ENCODE measurements at places on chromosomes 5 and 9.

GRCh38 chr5:132387640-132388117, 18.2 kb downstream of the SLC22A5 start:
- peak; percentile 94 for DNase-seq

DNA sequence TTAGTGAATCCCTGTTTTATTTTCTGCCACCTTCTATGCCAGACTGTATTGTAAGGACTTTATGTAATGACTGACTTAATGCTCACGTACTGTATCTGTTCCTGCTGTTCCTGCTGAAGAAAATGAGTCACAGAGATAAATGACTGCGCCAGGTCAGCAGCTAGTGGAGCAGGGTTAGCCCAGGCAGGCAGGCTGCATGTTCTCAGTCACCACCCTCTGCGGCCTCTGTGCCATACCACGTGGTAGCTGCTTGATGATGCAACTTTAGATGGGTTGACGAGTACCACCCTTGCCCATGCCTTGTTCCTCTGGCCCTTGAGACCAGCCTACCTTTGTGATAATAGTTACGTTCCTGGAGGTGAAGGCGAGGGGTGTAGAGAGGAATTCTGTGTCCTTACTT, 161.9 kb downstream of the TRIO start:
- no peak for DNase-seq

GRCh38 chr9:78030553-78031443, 813 bp downstream of the GNAQ start:
- DNase-seq: no peak

GRCh38 chr5:180629831-180630382, 19.5 kb downstream of the FLT4 start:
- no peak for DNase-seq

DNA sequence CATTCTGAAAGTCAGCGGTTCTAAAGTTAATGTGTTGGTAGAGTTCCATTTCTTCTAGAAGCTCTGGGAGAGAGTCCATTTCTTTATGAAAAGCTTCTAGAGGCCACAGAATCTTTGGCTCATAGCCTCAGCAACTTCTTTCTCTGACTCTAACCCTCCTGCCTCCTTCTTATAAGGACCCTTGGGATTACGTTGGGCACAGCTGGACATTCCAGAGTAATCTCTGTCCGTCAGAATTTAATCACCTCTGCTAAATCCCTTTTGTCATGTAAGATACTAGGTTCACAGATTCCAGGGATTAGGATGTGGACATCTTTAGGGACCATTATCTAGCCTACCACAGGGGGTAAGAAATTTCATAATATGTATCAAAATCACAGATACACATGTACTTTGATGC, 22.6 kb upstream of the ANKDD1B start:
- no peak for DNase-seq

- no peak for DNase-seq
Observed at GRCh38 chr5:145598983-145599382, 236.2 kb downstream of the PRELID2 start.

GRCh38 chr5:160310140-160310539, 2.2 kb downstream of the CCNJL start:
- DNase-seq: no peak

GRCh38 chr9:38380230-38380871, 12.2 kb upstream of the ALDH1B1 start:
- DNase-seq: no peak

DNA sequence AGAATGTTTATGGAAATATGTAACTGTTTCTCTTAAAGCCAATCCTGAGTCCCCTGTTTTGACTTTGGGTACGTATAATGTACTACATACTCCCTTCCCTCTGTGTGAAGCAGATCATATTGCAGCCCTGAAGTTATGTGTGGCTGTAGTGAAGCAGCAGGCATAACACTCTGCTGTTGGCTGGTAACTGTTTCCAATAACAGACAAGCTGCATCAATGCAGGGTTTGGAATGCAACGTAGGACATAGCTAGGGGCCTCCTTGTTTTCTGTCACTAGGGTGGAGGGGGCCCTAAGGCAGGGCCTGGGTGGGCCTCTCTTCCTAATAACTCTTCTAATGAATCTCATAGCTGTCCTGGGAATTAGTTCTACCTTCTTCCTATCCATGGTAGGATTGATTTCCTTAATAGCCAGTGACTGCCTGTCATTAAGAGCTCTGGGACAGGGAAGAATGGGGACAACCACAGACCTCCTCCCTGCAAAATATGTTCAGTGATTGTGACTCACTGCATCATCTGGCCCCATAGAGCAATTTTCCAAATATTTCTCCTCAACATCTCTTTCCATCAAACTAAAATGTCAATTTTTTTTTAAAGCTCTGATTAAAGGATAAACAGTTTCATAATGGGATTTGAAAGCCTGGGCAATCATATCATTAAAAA, 129.6 kb upstream of the HMHB1 start:
- DNase-seq: no peak

- no peak for DNase-seq
Observed at GRCh38 chr9:116300360-116300870, 146.8 kb downstream of the PAPPA start.

DNA sequence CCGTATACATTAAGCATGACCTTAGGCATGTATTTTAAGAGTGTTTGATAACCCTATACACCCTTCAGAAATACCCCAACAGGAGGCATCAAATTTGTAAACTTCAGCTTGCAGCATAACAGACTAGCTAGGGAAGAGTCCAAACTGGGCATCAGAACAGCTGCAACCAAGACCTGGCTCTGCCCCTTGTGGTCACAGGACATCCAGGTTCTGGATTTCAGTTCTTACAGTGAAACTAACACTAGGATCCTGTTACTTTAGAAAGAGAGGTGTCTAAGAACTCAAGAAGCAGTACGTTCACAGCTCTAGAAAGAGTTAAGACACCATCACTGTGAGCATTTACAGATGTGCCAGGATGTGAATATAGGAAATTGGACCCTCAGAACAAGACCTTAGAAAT, 229.8 kb downstream of the BNC2 start:
- no peak for DNase-seq

GRCh38 chr9:88521308-88521707, 13.7 kb upstream of the NXNL2 start:
- no peak for DNase-seq

- DNase-seq: no peak
Observed at GRCh38 chr9:88270413-88270812, 117.8 kb upstream of the SPIN1 start.
